ENCODE measurements at places on chromosomes 1 and 21.
A peak's percentile ranks its signal among the peaks of the same experiment; 100 is the strongest.

GRCh38 chr21:37828991-37829390 is 87.3 kb downstream of the KCNJ6 start:
- no peak for DNase-seq

- DNase-seq = peak; percentile 16
Measured at GRCh38 chr1:240099748-240100147, 8.1 kb downstream of the FMN2 start.

- DNase-seq = peak; percentile 98
Measured at GRCh38 chr1:201766131-201766866, 62.7 kb upstream of the IPO9 start.

DNA sequence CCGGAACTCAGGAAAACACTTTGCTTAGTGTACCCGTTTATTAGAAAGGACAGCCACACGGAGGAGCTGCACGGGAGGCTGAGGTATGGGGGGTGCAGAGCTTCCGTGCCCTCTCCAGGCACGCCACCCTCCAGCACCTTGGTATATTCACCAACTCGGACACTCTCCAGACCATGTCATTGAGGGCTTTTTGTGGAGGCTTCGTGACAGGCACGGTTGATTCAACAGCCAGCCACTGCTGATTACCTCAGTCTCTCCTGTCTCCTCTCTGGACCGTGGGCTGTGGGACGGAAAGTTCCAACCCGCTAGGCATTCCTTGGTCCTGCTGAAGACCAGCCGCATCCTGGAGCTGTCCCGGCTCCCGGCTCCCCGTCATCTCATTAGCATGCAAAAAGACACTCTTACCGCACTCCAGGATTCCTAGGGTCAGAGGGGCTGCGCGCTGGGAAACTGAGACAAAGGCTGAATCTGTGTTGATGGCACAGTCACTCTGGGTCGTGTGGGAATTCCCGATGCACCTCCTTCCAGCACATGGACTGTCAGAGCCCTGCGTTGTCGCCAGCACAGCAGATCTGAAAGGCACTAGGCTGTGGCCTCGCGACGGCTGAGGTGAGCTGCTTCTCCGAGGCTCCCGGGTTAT is 65.6 kb downstream of the PRKCZ start:
- no peak for DNase-seq

DNA sequence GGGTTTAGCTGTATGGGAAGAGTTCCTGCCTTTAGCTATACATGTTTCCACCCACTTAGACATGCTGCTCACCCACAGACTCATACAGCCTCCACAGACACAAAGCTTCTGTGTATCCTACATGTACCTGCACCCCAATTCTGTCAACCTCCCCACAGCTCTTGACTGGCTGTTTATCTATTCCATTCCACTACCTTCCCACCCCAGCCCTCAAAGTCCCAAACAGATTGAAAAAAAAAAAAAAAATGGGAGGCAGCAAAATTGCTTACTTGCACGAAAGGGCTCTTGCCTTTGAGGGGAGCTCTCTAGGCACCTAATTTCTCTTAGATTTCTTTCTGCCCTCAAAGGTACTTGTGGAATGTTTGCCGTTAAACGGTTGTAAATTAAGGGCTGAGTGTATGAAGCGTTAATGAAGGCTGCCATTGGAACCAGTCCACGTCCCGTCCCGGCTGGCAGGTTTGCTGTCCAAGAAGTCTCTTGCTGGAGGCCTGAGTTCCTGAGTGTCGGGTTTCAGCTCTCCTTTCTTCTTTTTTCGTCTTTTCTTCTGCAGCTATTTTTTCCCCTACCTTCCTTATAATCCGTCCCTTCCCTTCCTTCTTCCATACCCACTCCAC is 43.6 kb downstream of the PBX1 start:
- peak; percentile 23 for DNase-seq

DNA sequence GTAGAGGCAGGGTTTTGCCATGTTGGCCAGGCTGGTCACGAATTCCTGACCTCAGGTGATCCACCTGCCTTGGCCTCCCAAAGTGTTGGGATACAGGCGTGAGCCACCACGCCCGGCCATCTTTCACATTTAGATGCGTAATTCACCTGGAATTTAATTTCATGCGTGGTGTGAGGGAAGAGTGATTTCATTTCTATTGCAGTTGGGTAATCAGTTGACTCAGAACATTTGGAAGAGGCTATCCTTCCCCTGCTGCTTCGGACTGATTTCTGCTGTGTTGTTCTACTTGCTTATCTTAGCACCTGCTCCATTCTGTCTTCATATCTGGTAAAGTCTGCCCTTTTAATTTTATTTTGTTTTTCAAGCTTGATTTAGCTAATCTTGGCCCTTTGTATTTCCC is 19.1 kb downstream of the DIP2A start:
- DNase-seq = peak; percentile 83

GRCh38 chr1:28571911-28572310 is 19.0 kb downstream of the TRNAU1AP start:
- no peak for DNase-seq

- no peak for DNase-seq
Measured at GRCh38 chr21:35163411-35163810, 114.3 kb upstream of the RUNX1 start.

GRCh38 chr1:21233490-21233889 is 56.8 kb downstream of the ECE1 start:
- DNase-seq = no peak

DNA sequence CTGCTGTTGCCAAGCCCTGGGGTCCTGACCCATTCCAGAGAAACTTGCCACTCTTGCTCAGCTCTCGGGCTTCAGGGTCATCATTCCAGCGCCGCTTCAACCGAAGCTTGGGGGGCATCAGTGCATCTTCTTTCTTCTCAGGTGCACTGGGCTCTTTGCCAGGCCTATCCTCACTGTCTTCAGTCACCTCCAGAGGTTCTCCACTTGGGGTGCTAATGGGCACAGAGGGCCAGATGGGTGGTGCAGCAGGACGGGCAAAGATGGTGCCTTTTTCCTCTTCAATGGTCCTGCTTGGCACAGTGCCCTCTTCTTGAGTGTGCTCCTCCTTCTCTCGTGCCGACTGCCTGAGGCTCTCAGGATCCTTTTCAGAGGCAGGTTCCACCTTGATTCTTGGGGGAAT is 13.3 kb downstream of the ETV3 start:
- DNase-seq = no peak

DNA sequence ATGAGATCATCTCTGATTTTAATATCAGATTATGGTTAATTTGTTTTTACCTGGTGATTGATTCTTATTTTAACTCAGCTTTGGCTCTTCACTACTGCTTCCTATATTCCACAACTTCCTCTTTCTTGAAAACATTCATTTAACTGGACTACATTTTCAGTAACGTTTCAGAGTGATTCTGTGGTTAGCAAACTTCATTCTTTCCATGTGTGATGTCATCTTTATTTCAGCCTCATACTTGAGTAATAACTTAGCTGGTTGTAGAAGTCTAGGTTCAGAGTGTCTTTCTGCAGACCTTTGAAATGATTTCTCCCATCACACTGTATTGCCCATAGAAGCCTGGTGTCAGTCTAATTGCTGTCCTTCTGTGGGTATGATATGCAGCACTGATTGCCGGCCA is 36.0 kb upstream of the SLC35F3 start:
- peak; percentile 34 for DNase-seq

DNA sequence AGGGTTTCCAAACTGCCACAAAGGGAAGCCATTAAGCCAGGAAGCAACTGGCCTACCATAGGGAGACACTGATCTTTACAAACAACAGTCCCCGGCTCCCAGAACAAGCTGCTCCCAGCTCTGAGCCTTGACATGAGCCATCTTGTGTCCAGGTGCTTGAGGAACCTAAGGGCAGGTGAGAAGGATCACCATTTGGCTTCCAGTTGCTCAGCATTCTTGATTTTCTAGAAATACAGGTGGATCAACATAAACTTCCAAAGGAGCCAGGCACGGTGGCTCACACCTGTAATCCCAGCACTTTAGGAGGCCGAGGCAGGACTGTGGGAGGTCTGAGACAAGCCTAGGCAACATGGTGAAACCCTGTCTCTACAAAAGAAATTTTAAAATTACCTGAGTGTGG is 21.6 kb downstream of the ZBTB17 start:
- no peak for DNase-seq

DNA sequence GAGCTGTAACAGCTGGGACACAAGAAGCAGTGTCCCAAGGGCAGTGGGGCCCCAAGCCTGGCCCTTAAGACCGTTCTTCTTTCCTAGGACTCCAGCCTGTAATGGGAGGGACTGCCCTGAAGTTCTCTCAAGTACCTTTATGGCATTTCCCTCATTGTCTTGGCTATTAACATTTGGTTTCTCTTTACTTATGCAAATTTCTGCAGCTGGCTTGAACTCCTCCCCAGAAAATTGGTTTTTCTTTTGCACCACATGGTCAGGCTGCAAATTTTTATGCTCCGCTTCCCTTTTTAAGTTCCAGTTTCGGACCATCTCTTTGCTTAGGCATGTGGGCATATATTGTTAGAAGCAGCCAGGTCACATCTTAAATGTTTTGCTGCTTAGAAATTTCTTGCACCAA is 3.1 kb upstream of the MROH9 start:
- DNase-seq = no peak

GRCh38 chr1:228744356-228744755 is 9.1 kb downstream of the RHOU start:
- no peak for DNase-seq

DNA sequence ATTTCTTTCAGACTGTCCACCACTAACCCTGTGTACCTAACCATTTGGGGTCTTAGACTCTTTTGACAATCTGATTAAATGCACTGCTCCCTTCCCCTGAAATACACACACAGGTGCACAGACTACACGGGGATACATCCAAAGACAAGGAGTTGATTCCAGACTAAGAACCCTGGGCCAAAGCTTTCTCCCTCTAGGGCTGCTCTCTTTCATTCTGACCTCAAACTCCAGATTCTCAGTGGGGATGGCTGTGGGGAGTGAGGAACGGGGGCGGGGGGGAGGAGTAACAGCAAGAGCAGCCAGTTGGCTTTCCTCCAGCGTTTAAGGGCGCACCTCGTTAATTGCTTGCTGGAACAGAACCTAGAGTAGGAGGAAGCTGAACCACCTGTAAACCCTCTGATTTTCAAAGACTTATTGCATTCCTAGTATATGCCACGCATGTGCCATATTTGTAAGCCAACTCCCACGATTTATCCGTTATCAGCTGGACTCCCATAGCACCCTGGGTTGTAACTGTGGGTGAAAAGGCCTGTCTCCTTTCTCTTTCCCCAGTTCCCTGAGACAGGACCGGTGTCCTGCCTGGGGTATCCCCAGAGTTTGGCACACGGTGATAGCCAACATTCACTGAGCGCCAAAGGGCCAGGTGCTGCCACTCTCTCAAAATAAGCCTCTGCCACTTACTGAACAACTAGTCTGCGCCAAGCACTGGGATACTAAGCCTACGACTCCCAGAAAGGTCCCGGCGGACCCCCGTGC is 920 bp downstream of the MTHFR start:
- DNase-seq = peak; percentile 69

DNA sequence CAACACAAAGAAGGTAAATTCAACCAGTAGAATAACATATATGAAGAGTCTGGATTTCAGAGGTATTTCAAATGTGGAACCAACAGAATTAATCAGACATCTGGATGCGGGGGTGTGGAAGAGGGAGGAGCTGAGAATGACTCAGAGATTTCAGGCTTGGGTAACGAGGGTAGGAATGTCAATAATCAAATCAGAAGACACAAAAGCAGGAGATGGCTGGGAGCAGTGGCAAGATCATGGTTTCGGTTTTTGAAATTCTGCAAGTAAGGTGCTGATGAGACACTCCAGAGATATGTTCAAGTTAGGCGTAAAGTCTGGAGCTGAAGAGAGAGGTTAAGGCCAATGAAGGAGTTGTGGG is 64.0 kb downstream of the PLPPR5 start:
- DNase-seq = no peak

- no peak for DNase-seq
Measured at GRCh38 chr1:32949519-32949918, 15.1 kb downstream of the RNF19B start.

DNA sequence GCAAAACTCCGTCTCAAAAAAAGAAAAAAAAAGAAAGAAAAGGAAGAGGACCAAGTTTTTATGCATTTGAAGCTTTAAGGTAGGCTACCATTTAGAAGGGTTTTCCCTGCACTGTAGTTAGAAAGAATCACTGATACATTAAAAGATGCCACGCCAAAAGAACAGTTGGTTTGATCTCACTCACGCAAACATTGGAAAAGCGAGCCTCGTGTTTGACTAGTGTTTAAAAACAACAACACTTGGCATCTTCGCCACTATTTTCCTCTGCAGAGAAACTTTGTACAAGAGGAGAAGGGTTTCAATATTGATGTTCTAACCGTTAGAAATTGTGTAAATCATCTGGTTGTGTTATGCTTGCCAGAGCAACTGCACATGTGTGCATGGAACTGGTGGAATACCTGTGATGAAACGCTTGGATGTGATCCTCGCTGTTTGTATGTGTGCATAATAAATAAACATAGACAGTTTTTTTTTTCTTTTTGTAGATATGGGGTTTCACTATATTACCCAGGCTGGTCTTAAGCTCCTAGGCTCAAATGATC is 24.0 kb upstream of the CAMTA1 start:
- DNase-seq = no peak

- DNase-seq = no peak
Measured at GRCh38 chr1:57072401-57073110, 106.7 kb upstream of the C8B start.

- DNase-seq = no peak
Measured at GRCh38 chr1:44565833-44566232, 108.4 kb downstream of the TMEM53 start.

DNA sequence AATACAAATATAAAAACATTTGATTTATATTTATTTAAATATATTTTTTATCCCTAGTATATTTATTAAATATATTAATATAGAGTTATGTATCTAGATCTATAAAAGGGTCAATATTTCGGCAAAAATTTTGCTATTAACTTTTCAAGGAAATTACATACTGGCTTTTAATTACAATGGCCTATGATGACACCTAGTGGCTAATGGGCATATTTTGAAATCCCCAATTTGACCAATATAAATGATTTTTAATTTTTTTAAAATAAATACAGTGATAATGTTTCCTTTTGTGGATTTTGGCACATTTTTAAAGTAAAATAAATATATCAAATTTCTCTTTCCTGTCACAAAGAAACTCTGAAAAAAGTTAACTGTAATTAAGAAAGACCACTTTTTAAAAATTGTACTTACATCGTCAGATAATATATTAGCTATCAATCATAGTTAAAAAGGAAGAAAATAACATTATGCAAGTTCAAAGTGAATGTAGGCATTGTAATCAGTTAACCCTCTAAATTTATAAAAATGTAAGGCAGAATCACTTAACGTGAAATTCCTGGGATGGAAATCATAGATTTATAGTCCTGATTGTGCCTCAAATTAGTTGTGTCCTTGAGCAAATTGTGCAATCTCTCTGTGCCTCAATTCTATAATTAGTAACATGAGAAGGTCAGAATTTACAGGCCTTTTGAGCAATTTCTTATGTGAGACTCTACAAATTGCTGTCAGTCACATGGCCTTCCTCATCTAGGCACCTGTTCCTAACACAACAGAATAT is 25.6 kb upstream of the RGS13 start:
- no peak for DNase-seq

GRCh38 chr1:189431447-189431846 is 1046.2 kb downstream of the BRINP3 start:
- peak; percentile 67 for DNase-seq
